ENCODE measurements at places on chromosomes 2 and 18. TPM values are rescaled to one million over a fixed set of nuclear protein-coding genes. Genes with fewer than 3 reads are reported as not detected.

RAB27B gene
- total RNA-seq, result 7.5 TPM

GPR45 gene
- not detected for total RNA-seq

SLC38A11 gene
- total RNA-seq, result not detected

KCNF1 gene
- 0.26 TPM for total RNA-seq

MROH2A gene
- total RNA-seq, result not detected

SERPINB13 gene
- not detected for total RNA-seq

LIMS2 gene
- 1.3 TPM for total RNA-seq

FAM161A gene
- 1.8 TPM for total RNA-seq

ANKRD30BL gene
- total RNA-seq, result not detected

HJURP gene
- 8.4 TPM for total RNA-seq

IRS1 gene
- 99.9 TPM for total RNA-seq

RHOB gene
- total RNA-seq, result 190 TPM

STK17B gene
- total RNA-seq, result 16.9 TPM

Measured in epithelial cell of alveolus of lung (primary cell).